ENCODE measurements at places on chromosomes 1 and 21. TPM values are rescaled to one million over a fixed set of nuclear protein-coding genes. Genes with fewer than 3 reads are reported as not detected.

DNA sequence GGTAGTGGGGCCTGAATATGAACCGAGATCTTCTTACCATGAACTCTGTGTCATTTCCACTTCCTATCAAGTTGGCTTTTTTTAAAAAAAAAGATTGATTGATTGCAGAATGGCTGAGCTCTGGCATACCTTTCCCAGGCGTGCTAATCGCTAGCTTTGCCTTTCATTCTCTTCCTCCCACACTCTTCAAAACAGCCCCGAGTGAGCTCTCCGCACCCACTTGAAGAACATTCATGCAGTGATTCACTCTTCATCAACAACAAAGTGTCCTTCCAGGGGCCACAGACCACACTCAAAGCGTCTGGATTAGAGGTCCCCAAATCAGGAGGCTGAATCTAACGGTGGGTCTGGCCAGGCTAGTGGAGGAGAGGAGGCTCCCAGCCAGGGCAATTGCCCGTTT, 96.3 kb upstream of the GALNT2 start:
- no peak for ATAC-seq

DNA sequence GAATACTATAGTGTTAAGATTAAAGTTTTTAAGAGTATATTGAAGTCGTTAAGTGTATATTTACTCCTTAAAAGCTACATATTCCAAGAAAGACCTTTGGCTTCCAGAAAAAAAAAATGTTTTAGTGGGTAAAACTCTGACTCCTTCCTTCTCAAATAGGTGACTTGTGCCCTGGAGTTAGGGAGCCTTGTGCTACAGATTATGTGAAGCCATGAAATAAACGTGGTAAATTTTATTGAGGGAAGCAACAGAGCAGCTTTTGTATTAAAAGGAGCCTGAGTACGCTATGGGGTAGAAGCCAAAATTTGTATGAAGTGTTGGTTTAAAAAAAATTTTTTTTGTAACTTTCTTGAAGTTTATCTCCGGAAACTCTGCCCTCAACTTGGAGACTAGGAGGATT, 994 bp downstream of the RO60 start:
- ATAC-seq = no peak

DNA sequence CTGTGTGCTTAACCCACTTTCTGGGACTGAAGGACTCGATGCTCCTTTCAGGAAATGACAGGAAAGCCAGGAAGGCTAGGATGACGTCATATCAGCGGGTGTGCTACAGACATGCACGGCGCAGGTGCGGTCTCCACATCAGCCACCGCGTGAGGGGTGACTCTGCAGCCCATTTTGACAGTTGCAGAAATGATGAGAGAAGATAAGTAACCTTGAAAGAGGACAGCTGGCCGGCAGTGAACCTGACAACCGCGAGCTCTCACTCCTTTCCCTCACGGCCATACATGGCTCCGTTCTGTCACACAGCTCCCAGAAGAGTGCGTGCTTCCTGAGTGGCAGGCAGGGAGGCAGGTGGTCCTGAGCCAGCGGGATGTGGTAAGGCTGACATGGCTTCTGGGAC, 1.7 kb upstream of the KRTAP10-5 start:
- ATAC-seq = no peak

- peak; percentile 69 for ATAC-seq
Measured at GRCh38 chr21:32826329-32827167, 55.0 kb upstream of the PAXBP1 start.

BOLA1 gene
- total RNA-seq = 25.6 TPM

DNA sequence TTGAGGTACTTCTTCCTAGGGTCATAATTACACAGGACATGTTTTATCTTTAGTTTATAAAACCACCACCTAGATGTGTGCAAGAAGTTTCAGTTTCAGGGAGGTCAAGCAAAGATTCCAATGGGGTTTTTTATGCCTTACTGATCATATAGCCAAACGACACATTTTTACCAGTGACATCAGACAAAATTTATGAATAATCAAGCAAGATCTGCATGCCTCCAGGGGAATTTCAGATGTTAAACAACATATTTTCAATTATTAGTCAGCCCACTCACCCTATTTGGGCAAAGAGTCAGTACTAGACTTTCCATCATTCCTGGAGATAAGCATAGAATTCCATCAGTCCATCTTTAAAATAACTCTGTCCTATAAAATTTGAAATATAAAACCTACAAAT, 867.4 kb downstream of the KCNT2 start:
- ATAC-seq = no peak

GRCh38 chr1:219088778-219089557, 84.7 kb upstream of the LYPLAL1 start:
- ATAC-seq = peak; percentile 90

FNDC10 gene
- total RNA-seq = not detected

DNA sequence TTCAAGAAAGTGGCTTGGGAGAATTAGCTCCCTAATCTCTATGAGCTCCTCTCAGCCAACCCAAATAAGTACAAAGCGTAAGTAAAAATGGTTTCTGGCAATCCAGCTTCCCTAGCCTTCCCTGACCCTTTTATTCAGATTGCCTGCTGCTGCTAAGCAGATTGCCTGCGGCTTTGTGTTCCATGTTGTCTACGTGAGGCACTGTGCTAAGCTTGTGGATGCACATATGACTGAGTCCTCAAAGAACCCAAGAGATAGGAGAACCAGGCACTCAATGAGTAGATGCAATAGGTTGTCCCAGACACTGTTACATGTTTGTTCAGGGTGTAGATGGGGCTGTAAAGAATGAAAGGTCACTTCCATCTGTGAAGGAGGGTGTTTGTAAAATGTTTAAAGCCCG, 6.3 kb upstream of the OSBPL9 start:
- ATAC-seq = no peak

DNA sequence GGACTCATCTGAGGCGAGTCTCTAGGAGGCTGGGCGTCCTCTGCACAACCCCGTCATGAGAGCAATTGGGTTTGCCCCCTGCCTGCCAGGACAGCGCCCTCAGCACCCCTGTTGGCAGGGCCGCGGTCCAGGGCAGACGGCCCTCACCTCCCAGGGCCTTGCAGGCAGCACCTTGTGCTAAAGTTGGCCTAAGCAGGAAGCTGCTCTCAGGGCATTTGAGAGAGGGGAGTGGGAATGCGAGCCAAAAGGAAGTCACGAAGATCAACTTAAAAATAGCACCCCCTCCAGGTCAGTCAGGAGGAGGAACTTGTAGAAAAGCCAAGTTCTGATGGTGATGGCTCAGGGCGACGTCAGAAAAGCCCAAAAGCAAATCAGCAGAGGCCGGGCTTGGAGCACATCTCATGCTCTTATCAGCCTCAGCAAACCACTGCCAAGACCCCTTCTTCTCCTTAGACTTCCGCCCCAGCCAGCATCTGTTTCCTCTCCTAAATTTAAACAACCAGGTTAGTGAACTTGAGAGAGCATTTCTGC, 12.6 kb upstream of the ADORA3 start:
- ATAC-seq = peak; percentile 31

DNA sequence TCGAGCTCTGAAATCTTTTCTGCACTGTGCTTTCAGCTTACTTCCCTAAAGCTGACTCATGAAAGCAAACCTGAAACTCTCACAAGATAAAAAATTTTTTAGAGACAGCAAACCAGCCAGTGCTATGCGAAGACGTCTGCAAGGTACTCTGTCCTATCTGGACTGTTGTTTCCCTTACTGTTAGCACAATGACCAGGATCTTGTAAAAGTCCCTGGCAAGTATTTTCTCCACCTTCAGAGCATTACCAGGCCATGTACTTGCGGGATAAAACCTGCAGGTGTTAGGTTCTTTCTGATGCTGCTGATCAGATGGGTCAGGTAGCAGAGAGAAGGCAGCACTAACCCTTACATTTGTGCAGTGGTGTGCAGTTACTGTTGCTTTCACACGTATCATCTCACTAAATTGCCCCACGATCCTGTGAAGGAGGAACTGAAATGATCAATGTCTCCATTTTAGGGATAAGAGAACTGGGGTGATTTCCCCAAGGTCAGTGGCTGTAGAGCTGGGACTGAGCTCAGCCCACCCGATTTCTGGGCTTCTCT, 56.6 kb downstream of the PLXNA2 start:
- ATAC-seq = no peak

DNA sequence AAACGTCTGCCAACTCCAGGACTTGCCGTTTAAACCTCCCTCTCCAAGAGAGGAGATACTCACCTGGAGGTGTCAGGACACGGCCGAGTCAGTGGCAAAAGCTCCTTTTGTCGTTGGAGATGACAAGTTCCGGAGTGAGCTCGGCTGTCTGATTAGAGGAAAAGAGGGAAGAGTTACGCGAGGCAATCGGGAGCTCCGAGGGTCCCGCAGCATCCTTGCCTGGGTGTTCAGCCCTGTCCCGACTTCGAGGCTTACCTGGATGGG, 497 bp downstream of the ID3 start:
- ATAC-seq = no peak

- ATAC-seq = no peak
Measured at GRCh38 chr1:27968692-27969091, 8.9 kb downstream of the XKR8 start.

GRCh38 chr1:46554597-46555381, 3.3 kb upstream of the KNCN start:
- ATAC-seq = no peak

SLC25A33 gene
- total RNA-seq = 9.6 TPM

DNA sequence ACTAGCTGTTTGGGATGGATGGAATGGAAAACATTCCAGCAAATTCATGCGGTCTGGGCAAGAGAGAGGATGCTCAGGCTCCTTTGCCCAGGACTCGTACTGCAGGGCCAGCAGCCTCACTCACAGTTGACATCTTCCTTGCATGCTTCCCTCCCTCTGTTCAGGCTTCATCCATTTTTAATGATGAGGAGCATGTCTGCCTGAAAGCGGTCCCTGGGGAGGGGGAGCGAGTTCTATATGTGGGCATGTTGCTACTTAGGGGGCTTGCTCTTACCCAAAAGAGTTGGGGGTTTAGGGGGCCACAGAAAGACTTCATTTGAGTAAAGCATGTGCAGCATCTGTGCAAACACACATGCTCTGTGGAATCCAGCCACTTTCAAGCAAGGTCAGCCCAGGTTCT, 98.2 kb downstream of the HMGB4 start:
- no peak for ATAC-seq

KRTAP10-6 gene
- not detected for total RNA-seq

DNA sequence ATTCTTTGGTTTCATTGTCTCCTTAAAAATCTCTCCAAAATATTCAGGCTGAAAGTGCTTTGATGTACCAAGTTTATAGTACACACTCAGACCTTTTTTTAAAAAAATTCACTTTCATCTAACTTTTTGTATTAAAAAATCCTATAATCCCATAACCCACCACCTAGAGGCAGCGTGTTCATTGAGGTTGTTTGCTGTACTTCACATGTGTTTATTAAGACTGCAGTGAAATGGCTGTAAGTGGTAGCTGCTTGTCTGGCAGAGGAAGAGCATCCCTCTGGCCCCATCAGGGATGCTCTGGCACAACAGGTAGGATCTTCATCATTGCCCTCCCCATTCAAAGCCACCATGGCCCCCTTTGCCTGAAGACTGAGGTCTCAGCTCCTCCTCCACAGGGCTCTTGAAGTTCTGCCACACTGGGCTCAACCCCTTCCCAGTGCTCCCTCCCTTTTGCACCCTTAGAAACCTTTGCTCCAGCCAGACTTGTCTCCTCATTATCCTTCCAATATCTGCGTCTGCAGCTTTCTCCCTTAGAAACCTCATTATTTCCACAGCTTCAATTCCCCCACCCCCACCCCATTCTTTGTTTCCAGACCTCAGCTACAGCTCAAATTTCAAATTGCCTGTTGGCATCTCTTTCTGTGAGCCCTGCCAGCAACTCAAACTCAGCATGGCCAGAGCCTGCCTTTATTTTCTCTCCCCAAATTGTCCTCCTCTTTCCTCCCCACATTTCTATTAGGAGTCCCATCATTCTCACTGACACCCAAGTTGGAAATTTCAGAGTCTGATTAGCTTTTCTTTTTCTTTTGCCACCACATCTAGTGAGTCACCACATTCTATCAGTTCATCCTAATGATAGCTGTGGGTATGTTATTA, 369.6 kb upstream of the USP24 start:
- no peak for ATAC-seq

DNA sequence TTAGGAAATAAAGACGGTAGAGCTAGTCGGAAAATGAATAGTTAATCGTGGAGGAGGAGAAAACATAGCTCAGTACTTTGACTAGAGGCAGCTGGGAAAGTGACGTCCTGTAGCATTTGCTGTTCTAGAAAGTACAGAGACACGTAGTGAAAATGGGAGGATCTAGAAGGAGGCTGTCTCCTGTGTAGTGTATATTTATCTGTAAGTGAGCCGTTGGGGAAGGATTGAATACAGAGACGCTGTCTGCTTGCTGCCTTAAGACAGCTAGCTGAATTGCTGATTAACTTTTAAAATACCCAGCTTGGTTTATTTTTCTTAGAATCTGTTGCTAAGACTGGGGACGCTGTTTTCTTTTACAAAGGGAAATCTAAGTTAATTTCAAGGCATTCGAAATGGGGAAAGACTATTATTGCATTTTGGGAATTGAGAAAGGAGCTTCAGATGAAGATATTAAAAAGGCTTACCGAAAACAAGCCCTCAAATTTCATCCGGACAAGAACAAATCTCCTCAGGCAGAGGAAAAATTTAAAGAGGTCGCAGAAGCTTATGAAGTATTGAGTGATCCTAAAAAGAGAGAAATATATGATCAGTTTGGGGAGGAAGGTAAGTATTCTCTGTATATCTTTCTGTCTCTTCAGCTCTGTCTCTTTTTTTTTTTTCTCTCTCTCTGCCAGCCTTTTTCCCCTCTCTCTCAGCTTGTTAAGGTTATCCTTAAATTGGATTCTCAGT, at the start of gene DNAJB4:
TSS of gene DNAJB4 (plus strand) at position 221 of the 729 bp plus-strand sequence. CDS start at position 393, 172 bp downstream.
- peak; percentile 100 for ATAC-seq

GRCh38 chr1:228084325-228084724, 1.8 kb downstream of the ARF1 start:
- no peak for ATAC-seq

FCRL1 gene
- not detected for total RNA-seq

DNA sequence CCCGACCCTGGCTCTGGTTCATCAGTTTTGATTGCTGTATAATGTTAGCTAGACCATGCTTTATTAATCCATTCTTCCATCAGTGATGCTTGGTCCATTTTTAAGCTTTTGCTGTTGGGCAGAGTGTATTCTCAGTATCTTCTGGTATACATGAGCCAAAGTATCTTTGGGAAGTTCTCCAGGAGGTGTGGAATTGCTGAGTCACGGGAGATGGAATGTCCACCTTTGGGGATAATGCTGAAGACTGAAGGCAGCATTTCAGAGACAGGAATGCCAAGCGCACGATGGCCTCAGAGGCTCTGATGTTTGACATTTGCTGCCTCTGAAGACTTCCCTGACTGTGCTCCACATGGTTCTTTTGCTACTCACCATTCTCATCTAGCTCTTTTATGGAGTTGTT, 266.3 kb upstream of the KAZN start:
- ATAC-seq = peak; percentile 28

OR2L13 gene
- total RNA-seq = not detected

ELAVL4 gene
- 0.23 TPM for total RNA-seq

PRCC gene
- total RNA-seq = 34.3 TPM

ERG gene
- total RNA-seq = 10.6 TPM

PAQR6 gene
- total RNA-seq = 1.7 TPM

DNA sequence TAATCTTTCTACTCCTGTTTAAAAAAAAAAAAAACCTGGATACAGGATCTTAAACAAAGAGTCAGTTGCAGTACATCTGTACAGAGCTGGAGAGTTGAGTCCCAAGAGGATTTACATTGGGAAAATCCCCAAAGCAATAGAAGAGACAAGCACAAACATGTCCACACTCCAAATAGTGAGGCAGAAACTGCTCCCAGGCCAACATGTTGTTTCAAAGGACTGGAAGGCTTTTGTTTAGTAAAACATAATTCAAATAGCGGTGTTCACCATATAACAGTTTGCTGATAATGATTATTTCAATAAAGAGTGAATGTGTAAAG, 425.4 kb downstream of the ADGRL2 start:
- ATAC-seq = no peak
